Activated gamma-delta T cell (primary cell): ENCODE measurements at places on chromosomes 7 and 10.
A peak's percentile ranks its signal among the peaks of the same experiment; 100 is the strongest.

GRCh38 chr10:119409906-119410305 lies 132.6 kb downstream of the RGS10 start:
- DNase-seq: no peak

GRCh38 chr10:6062101-6062771 lies at the start of gene IL2RA:
IL2RA (minus strand) TSS chr10:6062367; CDS start chr10:6062151, 216 bp downstream.
- peak; percentile 15 for DNase-seq

GRCh38 chr10:69567920-69568319 lies 5.3 kb downstream of the NEUROG3 start:
- no peak for DNase-seq

DNA sequence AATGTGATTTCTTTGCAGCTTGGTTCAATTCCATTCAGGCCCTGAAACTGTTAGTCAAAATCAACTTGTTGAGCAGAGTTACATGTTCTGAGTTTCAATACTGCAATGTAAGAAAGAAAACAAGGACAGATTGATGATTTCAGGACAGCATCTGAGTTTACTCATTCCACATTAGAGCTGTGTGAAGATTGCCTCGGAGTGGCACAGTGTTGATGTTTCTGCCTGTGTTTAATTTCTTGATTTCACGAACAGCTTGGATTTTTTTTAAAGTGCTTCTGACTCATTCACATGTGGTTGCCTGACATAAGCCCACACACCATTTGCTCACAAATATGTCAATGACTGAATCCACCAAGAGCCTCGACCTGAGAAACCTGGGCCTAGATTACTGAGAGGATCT lies 101.2 kb upstream of the PARD3 start:
- no peak for DNase-seq
